Fibroblast of the aortic adventitia (primary cell): ENCODE measurements at places on chromosomes 4 and X.
A peak's percentile ranks its signal among the peaks of the same experiment; 100 is the strongest.

DNA sequence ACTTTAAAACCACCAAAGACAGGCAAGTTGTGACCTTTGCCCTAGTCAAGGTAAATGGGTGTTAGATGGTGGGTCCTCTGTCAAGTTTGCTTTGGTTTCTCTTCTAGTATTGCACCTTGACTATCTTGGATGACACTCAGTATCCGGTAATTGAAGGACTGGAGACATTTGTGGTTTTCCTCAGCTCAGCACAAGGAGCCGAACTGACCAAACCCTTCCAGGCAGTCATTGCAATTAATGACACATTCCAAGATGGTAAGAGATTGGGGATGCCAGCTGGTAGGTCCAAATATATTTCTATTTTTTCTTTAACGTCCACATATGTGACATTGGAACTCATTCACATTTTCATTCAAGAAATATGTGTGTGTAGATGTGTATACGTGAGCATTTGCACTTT is 69.3 kb upstream of the ANXA3 start:
- no peak for DNase-seq

GRCh38 chr4:41299486-41299885 is 42.8 kb downstream of the UCHL1 start:
- no peak for DNase-seq

DNA sequence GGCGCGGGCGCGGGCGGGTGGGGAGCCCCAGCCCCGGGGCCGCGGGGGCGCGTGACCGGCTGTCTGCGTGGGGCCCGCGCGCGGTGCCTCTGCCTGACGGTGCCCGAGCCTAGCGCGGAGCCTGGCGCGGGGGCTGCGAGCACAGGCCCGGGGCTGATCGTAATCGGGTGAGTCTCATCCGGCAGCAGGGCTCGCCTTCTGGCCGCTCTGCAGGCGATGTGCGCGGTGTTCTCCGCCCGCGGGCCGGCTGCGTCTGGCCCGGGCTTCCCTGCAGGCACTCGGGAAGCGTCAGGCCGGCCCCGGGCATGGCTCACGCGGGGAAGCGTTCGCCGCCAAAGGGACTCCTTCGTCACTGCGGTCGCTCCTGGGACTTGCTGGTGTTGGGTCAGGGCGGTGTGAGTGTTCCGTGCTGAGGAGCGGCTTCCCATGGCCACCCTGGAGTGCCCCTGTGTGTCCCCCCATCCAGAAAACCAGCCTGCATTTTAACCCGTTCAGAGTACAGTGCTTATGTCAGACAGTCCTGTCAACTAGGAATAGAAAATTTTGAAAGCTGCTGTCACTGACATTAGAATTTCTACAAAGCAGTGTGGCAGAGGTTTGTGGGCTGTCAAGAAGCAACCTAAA is 40.6 kb downstream of the FAM149A start:
- peak; percentile 52 for DNase-seq

GRCh38 chr4:88526221-88526815 is 2.7 kb upstream of the PYURF start:
- DNase-seq: peak; percentile 40

DNA sequence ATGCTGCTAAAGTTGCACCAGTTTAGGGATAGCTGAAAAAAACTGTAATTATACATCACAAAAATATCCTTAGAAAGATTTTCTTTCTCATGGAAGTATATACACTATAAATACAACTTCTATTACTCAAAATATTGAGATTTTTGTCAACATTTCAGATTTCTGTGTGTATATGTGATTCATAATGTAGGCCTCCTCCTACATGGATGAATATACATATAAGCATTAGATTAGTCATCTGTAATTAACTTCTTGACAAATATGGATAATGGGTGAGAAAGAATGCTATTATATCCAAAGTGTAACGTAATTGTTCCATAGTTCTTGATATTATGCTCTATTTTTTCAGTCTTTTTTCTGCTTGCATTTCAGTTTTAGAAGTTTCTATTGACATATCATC is 124.9 kb downstream of the CBLL2 start:
- DNase-seq: no peak

- DNase-seq: no peak
Measured at GRCh38 chr4:102342404-102343074, 2.7 kb downstream of the SLC39A8 start.

- DNase-seq: no peak
Measured at GRCh38 chr4:25687773-25688172, 32.1 kb downstream of the SLC34A2 start.

GRCh38 chr4:8289151-8289750 is 19.7 kb downstream of the HTRA3 start:
- DNase-seq: no peak

DNA sequence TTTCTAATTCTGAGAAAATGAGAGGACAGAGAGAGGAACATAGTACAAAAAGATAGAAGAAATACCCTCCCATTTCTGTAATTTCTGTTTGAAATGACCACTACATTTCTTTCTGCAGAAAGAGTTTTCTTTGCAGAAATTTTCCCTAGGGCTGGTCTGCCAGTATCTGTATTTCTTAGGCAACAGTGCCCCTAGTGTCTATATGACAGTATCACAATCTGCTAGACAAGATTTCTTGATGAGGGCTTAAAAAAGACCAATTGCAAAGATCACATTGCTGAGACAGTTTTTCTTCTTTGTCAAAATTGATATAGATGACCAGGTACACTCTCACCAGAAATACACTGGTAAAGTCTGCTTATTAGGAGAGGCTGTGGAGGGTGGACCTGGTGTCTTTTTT is 81.0 kb upstream of the ZDHHC15 start:
- peak; percentile 40 for DNase-seq

GRCh38 chr4:87489678-87490077 is 39.5 kb downstream of the SPARCL1 start:
- DNase-seq: peak; percentile 71

- DNase-seq: no peak
Measured at GRCh38 chrX:2263203-2263602, 237.6 kb downstream of the DHRSX start.

GRCh38 chr4:55018978-55019377 is 106.4 kb downstream of the KDR start:
- no peak for DNase-seq

GRCh38 chr4:55399581-55399980 is 3.8 kb downstream of the TMEM165 start:
- DNase-seq: no peak

DNA sequence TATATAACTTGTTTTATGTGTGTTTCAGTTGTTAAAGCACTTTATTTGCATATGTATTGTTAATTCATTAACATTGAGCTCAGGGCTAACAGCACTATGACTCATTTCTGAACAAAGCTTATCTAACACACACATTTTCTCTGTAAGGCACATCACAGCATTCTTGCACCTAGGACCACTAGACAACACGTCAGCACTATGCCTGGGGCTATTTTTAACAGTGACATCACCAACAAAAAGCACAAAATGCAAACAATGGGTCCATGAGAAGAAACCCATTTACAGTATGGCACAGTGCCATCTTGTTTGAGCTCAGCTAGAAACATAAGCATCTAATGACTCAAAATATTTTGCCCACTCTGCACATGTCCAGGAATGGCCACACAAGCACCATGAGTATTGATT is 124.4 kb downstream of the RELL1 start:
- peak; percentile 74 for DNase-seq

DNA sequence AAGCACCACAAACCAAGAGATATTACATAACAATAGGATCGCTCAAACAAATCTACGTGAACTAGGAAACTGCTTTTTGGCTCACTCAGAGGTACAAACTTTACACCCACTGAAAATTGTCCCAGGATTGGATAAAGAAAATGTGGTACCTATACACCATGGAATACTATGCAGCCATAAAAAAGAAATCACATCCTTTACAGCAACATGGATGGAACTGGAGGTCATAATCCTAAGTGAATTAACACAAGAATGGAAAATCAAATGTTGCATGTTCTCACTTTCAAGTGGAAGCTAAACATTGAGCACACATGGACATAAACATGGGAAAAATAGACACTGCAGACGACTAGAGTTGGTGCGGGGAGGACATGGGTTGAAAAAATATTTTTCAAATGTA is 207.8 kb downstream of the CBR4 start:
- DNase-seq: no peak

- no peak for DNase-seq
Measured at GRCh38 chrX:154460326-154460725, 2.2 kb downstream of the PLXNA3 start.

GRCh38 chrX:41561045-41561444 is 113.9 kb downstream of the NYX start:
- peak; percentile 80 for DNase-seq
